ENCODE measurements at places on chromosomes 16 and 17.

- no peak for DNase-seq
These were observed 63.3 kb downstream of the IRF8 start for GRCh38 chr16:85961988-85962915.

DNA sequence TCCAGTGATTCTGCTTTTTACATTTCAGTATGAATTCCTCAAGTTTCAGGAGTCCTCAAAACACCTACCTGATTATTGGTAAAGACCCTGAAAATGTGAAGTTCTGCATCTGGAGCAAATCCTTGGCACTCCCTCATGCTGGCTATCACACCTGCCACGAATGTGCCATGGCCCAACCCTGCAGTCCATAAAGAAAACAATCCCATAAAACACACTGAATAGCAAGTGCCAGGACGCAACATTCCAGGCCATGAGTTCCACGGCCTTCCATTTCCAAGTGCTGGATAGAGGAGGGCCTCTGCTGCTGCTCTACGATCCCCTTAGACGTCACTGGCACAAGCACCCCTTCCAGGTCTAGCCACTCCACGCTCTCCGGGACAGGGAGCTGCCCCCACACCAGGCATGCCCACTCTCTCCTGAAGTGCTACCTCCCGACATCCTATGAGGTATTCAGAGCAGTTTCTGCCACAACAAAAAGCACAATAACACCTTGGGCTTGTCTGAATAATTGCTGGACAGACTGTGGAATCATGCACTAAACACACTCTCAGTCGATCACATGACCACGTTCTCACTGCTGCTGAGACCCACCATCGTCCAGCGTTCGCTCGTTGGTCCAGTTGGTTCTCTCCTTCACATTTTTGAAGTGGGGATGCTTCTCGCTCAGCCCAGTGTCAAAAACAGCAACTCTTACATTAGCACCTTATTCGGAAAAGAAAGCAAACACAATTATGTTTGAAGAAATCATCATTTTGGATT is 23.4 kb downstream of the MBTPS1 start:
- no peak for DNase-seq

DNA sequence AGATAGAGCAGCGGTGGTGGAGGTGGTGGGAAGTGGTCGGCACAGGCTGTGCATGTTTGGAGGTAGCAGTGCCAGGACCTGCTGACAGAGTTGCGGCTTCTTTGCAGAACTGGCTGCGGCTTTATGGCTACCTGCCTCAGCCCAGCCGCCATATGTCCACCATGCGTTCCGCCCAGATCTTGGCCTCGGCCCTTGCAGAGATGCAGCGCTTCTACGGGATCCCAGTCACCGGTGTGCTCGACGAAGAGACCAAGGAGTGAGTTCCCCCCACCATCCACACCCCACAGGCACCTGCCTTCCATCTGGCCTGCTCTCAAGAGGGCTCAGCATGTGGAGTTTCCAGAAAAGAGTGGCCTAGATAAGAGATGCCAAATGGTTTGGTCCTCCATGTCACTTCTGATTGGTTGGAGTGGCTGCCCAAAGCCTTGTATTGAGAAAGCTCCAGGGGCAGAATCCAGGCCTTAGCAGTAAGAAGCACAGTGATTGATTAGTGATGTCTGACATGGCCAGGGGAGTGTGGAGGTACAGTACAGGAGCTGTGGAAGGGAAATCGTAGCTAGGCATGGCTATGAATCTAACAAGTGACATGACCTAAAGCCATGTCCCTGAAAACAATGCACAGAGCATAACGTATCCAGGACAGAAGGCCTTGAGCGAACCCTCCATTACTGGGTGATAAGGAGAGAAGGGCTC is 12.0 kb downstream of the MMP15 start:
- DNase-seq, result no peak

- DNase-seq, result no peak
These were observed 75.0 kb downstream of the GPRC5B start for GRCh38 chr16:19809693-19810092.

DNA sequence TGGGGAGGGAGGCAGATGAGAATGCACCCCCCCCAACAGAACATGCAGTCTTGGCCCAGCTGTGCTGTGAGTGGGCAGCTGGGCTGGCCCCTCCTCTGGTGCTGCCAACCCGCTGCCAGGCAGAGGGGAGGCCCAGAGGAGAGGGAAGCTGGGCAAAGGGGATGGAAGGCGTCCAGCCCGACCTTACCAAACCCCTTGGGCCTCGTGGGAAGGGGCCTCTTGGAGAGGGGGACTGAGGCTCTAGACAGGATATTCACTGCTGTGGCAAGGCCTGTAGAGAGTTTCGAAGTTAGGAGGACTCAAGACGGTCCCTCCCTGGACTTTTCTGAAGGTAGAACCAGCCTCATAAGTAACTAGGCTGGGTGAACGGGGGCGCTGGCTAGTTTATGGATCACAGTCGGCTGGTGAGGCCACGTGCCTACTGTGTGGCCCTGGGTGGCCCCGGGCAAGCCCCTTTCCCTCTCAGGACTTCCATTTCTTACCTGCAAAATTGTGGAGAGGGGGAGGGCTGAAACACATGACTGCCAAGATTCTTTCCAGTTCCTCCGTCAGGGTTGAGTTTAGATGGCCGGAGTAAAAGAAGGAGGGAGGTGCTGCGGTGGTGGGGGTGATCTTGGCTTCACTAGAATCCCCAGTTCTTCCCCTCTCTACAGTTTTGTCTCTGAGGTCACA is 857 bp upstream of the STAT5A start:
- no peak for DNase-seq

DNA sequence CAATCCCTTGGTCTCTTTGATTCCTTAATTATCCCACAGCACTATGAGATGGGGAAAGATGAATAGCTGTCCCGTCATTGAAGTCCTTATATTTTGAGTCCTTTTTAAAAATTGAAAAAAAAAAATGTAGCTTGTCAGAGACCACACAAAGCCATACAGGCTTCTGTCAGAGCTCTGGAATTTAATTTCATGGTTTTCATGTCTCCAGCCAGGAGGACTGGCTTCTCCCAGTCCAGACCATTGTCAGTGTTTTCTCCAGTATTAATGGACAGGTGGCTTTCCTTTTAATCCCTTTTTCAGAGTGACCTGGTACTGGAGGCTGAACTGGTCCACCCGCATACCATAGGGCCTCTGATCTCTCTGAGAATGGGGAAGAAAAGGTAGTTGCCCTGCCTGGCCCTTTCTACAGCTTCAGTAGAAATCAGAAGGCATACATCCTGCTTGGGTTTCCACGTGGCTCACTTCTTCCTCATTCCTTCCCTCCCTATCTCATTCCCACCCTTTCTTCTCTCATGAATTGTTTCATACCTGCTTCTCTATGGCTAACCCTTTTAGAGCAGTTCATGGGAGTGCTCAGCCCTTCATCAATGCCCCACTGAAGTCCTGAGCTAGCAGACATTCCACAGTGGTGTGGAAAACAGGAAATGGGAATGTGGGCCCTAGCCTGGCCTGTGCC is 29.1 kb downstream of the TRIM16 start:
- no peak for DNase-seq

DNA sequence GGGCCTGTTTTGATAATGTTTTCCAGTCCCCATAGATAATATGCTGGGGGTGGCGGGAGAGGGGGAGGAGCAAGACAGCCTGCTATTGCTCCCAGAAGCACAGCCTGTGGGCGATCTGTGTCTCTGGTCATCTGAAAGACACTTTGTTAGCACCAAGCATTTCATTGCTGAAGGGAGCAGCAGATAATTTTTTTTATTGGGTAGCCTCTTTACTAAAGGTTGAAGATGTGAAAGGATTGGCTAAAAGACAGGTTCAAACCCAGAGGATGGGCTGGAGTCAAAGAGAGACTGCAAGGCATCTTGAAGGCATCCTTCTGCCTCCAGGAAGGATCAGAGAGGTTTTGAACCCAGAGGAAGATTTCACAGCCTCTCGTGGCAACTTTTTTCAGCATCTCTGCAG is 60.6 kb downstream of the C17orf67 start:
- DNase-seq, result no peak

DNA sequence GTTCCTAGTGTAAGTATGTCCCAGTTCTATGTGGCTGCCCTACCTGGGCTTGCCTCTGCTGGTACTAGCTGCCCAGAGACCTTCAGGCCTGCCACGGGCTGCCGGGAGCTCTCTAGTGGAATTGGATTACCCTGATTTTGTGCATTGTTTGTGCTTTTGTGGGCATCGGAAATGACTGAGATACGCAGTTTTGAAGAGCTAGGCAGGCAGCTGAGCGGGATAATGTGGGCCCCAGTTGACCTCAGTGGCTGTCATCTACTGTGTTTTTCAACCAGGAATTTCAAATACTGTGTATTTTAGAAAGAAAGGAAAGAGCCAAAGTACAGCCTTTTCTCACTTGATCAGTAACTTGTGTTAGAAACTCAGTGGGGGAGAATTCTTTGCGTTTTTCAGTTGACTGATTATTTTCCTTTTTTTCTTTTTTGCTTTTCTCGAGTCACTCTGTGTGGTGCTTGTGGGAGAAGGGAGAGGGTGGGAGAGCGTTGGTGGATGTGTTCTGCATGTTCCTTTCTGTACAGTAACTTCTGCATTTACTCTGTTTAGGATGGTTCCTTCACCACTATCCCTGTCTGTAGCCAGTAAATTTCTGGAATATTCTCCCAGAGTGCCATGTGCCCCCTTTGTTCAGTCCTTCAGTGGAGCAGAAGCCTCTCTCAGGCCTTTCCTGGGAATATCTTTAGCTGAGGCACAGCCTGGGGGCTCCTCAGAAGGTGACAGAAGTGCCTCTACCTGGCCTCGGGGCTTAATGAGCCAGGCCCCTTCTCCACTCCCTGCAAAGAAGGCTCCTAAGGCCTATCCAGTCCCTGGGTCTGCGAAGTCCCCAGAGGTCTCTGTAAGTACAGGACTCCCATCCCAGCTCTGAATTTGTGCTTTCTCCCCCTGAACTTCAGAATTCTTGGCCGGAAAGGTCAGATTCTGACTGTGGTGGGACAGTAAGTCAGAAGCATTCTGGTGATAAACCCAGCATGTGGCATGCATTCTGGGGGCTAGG is 15.0 kb upstream of the SLC12A3 start:
- DNase-seq, result no peak

DNA sequence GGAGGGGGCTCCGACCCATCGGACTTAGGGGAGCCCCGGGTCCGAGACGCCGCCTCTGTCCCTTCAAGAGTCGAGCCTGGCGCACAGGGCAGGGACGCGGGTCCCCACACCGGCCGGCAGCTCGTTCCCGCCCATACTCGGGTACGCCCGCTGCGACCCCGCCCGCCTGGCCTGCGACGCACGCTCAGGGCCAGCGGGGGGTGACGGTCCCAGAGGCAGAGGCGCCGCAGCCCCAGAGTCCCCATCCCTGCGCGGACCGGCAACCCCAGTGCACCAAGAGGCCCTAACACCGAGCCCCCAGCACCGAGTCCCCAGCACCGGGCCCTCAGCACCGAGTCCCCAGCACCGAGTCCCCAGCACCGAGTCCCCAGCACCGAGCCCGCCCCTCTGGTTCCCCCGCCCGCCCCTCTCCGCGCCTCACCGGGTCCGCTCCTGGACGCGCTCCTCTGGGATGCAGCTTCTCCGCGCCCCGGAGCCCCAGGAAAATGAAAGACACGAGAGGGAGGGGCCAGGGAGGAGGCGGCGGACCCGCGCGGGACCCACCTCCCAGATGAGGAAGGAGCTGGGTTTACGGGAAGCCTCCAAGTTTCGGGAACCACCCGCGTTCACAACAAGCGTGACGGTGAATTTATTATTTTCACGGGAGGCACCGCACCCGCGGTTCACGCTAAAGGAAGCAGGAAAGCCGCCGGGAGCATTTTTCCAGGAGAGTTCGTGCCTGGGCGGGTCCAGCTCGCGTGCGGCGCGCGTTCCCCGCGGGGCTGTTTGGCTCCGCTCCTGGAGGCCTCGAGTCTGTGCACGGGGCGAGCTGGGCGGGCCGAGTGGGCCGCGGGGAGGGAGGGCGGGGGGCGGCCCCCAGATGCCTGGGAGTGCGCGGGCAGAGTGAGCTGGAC is at the start of gene SECTM1:
TSS of gene SECTM1 (minus strand) at position 488 of the 893 bp plus-strand sequence. CDS start 6,526 bp downstream, outside the sequence.
- DNase-seq, result no peak

- DNase-seq, result no peak
These were observed at the start of gene ITGAX for GRCh38 chr16:31354394-31355291. Gene ITGAX (plus strand): TSS chr16:31355176. CDS start chr16:31355255, 79 bp downstream.

DNA sequence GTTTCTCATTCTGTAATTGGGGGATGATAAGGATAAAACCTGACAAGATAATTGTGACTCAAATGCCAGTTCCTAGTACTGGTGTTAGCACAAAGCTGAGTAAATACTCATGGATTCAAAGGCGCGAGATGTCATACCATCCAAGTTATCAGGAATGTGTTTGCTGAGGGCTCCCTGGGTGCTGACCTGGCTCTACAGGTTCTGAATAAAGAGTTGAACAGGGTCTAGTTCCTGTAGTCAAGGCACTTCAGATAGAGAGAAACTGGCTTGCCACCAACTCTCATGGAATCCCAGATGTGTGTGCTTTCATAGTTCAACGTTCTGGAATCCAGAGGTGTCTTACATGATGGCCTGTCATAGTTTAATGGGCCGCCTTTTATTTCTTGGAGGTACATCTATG is 141.6 kb downstream of the PRKCA start:
- DNase-seq, result no peak

- no peak for DNase-seq
These were observed 87.0 kb downstream of the HELZ start for GRCh38 chr17:67157732-67158639.

DNA sequence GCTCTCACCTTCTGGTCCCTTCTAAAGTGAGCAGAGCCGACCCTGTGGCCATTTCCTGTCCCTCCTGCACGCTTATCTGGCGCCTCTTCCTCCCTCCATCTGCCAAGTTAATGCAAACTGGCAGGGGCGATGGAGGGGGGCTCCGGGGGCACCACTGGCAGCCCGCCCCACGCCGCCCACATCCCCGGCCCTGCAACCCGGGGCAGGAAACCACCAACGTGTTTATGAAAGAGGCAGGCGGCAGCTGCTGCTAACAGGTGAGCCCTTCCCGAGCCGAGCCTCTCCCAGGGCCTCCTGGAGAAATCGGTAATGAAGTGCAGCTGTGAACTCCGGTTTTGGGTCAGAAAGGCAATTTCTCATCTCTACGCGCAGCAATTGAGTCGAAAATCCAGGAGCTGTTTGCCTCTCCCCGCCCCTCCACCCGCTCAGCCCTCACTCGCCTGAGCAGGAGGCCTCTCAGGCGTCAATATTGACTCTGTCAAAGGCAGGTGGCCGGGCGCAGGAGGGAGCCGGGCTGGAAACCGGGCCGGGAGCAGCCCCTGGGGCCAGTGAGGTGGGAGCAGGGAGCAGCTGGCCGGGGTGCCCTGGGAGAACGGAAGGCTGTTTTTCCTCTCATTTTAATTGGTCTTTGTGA is 164.4 kb upstream of the GSE1 start:
- DNase-seq, result no peak

DNA sequence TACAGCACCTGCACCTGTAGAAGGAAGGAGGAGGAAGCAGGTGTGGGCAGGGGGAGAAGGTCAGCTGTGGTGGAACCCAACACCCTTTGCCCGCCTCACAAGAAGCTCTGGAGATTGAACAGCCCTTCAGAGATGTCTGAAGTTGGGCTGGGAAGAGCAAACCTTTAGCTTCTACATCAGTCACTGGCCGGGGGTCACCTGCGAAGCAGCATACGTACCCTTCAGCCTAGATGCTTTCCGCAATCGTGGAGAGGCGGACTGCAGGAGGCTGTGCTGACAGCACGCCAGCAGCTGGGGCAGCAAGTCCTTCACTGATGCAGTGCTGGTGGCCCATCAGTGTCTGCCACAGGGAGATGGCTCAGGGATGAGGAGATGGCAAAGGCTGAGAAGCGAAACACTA is 5.2 kb upstream of the HS3ST3B1 start:
- no peak for DNase-seq

All from cerebellar nuclear complex (tissue), 1 donor.